ENCODE measurements at places on chromosomes 11 and 22. TPM values are rescaled to one million over a fixed set of nuclear protein-coding genes. Genes with fewer than 3 reads are reported as not detected.

DNA sequence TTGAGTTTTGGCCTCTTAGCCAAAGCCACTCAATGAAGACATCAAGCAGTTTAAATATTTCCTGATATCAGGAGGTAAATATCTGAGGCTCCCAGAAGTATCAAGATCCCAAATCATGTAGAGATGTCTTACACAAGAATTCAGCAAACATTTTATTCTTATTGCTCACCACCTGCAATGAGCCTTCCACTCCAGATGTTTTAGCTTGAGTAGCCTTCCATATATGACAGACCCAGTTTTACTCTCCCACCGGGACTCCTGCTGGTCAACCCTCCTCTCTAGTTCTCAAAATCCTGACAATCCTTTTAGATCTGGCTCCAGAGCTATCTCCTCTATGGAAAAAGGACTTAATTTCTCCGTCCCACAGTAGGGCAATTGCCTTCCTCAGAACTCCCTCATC lies 404.4 kb downstream of the KCNA4 start:
- DNase-seq, result no peak

GRCh38 chr11:16759857-16760508 lies 21.5 kb downstream of the C11orf58 start:
- DNase-seq, result no peak

DNA sequence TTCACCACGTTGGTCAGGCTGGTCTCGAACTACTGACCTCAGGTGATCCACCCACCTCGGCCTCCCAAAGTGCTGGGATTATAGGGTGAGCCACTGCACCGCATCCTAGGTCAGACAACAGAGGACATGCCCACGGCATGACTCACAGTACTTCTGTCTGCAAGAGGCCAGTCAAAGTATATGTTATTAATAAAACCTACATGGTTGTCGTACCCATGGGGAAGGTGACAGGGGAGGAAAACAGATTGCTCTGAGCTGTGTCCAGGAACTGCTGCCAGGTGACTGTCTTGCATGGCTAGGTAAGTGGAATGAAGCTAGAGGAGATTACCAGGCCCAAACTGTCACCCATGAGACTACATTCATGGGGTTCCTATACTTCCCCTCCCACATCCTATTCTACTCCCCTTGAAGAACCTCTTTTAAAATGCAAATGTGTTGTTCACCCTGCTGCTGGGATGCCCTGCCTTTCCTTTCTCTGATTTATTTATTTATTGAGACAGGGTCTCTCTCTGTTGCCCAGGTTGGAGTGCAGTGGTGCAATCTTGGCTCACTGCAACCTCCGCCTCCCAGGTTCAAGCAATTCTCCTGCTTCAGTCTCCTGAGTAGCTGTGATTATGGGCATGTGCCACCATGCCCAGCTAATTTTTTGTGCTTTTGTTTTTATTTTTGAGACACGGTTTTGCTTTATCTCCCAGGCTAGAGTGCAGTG lies 2.0 kb upstream of the NLRX1 start:
- no peak for DNase-seq

BIK gene
- total RNA-seq, result 6.1 TPM

FGF3 gene
- total RNA-seq, result not detected
